ENCODE measurements at places on chromosomes 7 and 10.

GRCh38 chr7:74053589-74054186 lies 25.7 kb downstream of the ELN start:
- no peak for DNase-seq

- peak; percentile 7 for DNase-seq
These were observed 804 bp downstream of the TMEM106B start for GRCh38 chr7:12211711-12212485.

DNA sequence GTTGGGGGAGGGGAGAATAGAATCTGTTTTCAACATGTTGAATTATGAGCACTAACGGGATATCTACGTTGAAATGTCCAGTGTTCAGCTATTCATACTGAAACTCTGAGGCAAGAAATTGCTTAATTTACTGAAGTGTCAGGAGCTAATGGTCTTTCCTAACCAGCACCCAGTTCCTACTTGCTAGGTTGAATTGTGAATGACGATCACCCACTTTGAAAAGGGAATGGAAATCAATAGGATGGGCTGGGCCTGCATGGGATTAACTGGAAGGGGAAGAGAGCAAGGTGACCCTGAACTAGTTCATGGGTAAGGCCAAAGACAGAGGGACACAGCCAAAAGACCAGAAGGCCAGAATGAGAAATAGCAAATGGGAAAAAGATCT lies 51.3 kb downstream of the HIPK2 start:
- DNase-seq, result no peak

- peak; percentile 20 for DNase-seq
These were observed 394.5 kb downstream of the SEMA3D start for GRCh38 chr7:84792231-84792893.

- DNase-seq, result no peak
These were observed 68.9 kb downstream of the RBM33 start for GRCh38 chr7:155713384-155713783.

DNA sequence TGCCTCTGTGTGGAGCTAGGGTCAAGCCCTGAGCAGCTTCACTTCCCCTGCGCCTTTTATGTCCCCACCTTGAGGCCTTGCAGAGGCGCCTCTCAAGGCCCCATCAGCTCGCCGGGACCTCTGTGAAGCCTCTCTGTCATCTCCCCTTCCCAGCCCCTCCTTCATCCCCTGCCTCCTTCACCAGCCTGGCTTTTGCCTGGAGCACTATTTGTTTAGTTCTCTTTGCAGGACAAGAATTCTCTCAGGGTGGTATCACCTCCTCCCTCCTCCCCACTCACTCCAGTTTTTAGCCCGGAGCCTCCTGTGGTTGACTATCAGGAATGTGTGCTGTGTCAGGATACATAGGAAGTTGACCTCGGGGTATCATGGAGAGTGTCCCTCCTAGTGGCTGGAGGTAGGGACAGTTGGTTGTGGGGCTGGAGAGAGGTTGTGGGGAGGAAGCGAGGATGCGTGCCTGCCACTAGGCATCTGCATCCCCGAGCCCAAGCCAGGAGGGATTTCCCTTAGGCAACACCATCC lies 89.8 kb upstream of the ANLN start:
- no peak for DNase-seq
